ENCODE measurements at places on chromosomes 11 and 22.

DNA sequence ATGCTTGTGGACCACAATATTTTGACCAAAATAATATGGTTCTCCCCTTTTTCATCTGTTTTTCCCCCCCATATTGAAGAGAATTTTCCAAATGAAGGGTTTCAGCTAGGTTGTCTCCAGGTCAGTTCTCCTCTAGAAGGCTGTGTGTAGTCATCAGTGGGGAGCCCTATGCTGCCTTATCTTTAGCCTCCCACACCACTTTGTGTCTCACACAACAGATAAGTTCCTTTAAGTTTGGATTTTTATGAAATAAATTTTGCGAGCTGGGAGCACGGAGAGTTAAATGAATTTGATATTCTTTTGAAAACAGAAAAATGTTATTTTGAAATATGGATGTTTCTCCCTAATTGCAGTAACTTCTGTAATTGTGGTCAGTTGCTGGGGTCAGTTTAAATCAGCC is 28.9 kb downstream of the PAX6 start:
- DNase-seq = no peak

DNA sequence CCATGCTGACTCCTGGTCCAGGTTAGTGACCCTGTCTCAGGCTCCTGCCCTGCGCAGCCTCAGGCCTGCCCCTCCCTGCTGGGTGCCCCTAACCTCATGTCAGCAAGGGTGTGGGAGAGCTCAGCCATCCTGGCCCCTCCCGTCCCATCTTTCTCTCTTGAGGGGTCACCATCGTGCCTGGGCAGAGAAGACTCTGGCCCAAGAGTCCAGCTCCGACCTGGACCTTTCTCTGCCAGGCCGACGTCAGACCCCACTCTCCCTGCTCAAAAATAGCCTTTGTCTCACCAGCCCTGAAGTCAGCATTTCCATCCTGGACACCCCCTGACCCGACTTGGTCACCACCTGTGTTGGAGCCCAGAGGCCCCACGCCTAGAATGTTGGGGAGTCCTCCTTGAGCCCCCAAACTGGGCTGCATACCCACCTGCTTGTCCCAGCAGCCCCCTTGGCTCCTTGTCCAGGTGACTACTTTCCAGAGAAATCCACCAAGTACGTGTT is 4.9 kb downstream of the SCGB1C1 start:
- no peak for DNase-seq

GRCh38 chr11:117632306-117632705 is 164.7 kb downstream of the DSCAML1 start:
- DNase-seq = no peak

GRCh38 chr11:59429924-59430516 is 3.8 kb upstream of the OR5A2 start:
- peak; percentile 36 for DNase-seq

GRCh38 chr11:89490981-89491690 is at the start of gene NOX4:
TSS of gene NOX4 (minus strand) at chr11:89491375. CDS start at chr11:89491246, 129 bp downstream.
- DNase-seq = peak; percentile 76

DNA sequence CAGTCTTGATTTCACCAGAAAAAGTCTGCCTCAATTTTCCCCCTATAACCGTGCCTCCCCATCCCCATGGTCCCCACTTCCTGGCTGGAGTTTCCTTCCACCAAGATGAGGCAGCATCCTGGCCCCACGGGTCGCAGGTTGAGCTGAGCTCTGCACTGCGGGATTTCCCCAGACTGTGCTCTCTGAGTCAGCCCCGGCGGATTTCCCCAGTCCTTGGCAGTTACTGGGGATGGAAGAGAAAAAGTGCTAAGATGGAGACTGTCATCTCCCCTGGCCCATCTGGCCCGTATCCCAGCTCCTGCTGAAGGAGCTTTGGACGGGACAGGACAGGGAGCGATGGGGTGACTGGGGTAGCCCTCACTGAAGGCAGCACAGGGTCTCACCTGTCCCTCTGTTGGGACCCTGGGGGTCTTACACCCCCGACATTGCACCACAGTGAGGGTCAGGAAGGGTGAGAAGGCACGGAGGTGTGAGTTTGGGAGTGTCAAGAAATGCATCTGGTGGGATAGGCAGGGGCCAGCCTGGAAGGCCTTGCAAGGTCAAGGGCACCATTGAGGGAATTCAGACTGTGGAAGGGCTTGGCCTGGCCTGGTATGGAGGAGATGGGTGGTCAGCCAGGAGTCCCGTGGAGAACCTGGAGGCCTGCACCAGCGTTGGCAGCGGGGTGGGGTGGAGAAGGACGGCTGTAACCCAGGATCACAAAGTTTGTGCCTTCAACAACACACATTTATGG is 36.5 kb downstream of the NADSYN1 start:
- peak; percentile 54 for DNase-seq

DNA sequence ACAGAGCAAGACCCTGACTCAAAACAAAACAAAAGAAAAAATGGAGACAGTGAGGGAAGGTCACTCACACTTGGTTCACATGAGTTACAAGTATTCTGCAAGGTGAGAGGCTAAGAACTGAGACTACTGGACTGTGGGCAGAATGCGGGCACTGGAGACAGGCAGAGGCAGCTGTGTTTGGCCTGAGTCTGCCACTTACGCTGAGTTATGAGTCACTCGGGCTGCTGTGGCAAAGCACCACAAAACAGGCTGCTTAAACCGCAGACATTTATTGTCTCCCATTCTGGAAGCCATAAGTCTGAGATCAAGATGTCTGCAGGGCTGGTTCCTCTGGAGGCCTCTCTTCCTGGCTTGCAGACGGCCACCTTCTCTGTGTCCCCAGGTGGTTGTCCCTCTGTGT is 122.8 kb downstream of the SHANK2 start:
- peak; percentile 67 for DNase-seq

DNA sequence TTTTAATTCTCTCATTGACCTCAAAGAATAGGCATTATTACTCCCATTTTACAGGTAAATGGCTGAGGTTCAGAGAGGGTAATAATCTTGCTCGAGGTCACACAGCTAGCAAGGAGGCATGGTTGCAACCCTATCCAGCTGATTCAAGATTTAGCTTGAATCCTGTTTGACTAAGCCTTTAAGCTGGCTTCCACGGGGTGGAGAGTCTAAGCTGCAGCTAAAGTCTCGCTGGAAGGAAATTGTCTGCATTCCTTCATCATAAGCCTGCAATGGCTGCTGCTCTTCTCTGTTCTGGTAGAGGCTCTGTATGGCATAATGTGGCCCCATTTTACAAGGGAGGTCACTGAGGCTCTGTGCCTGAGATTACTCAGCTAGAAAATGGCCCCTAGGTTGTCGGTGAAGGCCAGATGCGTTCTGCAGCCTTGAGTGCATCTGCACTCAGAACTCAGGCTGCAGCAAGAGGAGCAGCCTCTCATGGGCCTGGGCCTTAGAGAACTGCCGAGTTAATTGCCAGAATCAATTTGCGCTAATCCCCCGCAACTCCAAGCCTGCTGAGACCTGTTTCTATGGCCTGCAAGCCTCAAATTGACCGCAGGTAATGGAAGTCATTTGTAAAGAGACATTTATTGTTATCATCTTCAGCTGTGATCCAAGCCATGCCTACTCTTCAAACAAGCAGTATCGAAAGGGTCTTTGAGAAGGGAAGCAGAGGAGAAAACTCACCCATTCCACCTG is 44.1 kb upstream of the SEZ6L start:
- no peak for DNase-seq

- DNase-seq = no peak
Observed at GRCh38 chr11:92572559-92572958, 347.9 kb downstream of the FAT3 start.

- DNase-seq = no peak
Observed at GRCh38 chr22:20550851-20551744, 43.7 kb downstream of the MED15 start.

- DNase-seq = peak; percentile 29
Observed at GRCh38 chr11:4044976-4045646, 49.5 kb upstream of the RRM1 start.

DNA sequence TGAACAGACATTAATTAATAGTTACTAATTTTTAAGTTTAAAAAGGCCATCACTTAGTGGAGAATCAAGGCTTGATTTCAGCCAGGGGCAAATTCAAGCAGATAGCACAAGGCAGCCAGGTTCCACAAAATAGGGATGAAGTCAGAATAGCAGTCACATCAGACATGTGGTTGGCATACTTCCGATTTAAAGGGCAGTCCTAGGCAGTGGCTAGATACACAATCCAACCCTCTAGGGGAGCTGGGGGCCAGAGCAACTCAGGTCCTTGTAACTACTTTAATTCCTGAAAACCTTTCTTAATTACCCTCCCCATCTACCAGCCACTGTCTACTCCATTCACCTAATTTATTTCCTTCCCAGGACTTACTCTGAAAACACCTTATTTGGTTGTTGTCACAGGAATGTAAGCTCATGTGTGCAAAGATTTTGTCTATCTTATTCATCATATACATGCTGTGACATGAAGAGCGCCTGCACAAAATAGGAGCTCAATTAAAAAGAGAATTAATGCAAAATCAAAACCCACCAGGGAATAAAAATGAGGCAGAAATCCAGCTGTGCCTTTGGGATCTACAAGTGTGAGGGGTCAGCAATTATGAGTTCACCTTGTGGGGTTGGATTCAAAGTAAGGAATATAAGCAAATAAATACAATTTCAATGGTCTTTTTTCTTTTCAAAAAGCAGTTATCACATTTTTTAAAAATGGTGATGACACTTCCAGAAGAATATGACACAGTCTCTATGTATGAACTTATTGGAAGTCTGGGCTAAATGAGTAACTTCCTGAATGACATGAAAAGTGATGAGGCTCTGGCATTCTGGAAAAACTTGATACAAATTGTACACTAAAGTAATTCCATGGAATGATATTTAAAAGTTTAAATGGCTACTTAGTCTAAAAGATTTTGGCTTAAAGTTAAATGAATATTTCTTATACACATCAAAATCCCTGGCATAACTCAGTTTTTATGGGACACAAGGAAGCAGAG is 53.8 kb downstream of the COPB1 start:
- DNase-seq = peak; percentile 61

DNA sequence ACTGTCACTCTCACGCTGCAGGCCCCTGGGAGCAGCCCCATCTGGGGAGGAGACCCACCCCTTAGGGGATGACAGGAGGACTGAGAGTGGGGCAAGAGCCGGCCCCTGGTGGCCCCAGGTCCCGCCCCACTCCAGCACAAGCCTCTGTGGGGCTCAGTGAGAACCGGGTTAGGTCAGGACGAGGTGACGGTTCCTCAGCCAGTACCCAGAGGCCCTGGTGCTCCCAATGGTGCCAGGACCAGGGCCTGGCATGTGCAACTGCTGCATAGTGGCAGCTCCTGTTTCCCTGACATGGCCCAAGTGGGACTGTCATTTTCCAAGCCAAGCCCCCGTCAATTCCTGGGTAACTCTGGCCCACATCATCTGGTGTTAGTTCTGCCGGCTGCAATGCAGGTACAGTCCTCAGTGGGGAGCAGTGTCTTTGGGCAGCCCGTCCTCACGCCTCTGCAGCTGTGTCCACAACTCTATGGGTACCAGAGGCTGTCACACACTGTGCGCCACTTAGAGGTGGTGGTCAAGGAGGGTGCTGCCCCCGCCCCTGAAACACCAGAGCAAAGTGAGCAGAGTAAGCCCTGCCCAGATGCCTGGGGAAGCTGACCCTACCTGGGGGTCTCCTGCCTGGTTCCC is 15.9 kb downstream of the CHID1 start:
- DNase-seq = no peak

GRCh38 chr22:44407171-44407986 is 90.7 kb downstream of the RTL6 start:
- no peak for DNase-seq

DNA sequence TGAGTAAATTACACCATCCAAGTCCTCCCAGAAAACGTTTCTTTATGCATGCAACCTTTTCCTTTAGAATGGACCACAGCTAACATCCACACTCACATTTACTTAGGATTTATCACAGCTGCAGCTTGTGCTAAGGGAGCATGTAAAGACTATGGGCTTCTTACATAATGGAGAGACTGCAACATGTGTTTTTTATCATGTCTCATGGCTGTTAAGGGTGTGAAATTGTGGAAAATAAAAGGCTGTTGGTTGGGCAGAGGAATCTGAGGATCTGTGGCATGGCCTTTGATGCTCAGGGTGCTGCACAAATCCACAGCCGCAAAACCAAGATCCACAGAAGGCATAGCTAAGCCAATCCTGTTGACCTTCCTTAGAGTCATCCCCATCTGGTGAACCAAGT is 112.0 kb upstream of the MTNR1B start:
- DNase-seq = no peak

GRCh38 chr11:94876645-94877442 is 96.5 kb downstream of the CWC15 start:
- DNase-seq = peak; percentile 95

DNA sequence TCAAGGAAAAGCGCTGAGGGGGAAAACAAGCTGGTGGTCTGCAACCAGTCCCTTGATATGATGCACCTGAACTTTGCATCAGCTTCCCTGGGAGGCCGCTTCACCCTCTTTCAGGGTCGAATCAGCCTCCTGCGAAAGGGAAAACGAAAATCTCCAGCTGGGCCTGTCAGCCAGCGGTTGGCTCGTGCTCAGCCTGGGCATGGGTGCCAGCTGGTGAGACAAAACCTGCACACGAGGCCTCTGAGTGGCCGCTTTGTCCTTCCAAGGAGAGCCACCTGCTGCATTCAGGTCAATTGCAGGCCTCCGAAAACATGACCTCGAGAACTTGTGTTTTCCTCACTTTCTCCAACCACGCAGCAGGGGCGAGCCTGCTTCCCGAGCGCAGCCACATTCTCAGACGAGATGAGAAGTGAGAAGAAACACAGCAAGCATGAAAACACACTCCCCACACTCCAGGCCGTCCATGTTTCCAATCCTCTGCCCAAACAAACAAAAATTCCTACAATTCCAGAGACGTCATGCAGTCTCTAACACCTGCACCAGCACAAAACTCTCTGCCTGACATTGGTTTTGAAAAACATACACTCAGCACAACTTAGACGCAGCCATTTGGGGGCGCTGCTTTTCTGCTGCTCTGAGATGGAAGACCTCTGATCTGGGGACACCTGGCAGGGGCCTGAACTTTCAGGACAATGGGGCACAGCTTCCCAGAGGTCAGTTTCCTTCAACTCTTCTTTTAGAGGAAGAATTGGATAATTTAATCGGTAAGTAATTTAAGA is 77.1 kb downstream of the DHCR7 start:
- DNase-seq = no peak

- DNase-seq = no peak
Observed at GRCh38 chr11:624705-625635, at the start of gene CDHR5. TSS of gene CDHR5 (minus strand) at chr11:624955. CDS start at chr11:624902, 53 bp downstream.

- peak; percentile 26 for DNase-seq
Observed at GRCh38 chr11:8223513-8223900, 40.2 kb downstream of the LMO1 start.

GRCh38 chr11:93484716-93485115 is 58.5 kb downstream of the SMCO4 start:
- DNase-seq = no peak

DNA sequence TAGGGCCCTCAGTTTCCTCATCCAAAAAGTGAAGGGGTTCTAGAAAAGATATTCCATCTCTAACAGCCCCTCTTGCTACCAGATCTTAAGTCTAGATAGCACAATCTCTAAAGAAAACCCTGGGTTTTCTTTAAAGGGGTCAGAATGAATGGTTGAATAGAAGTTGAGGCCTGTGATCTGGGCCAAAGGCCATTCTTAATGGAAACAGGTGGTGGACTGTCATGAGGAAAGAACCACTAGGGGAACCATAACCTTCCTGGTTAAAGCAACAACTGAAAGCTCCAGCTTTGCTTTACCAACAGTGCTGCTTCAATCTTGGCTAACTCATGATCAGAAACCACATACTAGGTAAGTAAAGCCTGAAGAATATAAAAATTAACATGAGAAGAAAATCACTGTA is 1.8 kb downstream of the CELF1 start:
- DNase-seq = peak; percentile 38

All from HT1080 (cell line).